ENCODE measurements at places on chromosomes 13 and 19. TPM values are rescaled to one million over a fixed set of nuclear protein-coding genes. Genes with fewer than 3 reads are reported as not detected.

Gene CYP4F8
- total RNA-seq = not detected

Gene ZNF177
- 0.46 TPM for total RNA-seq

Gene B3GNT3
- not detected for total RNA-seq

Gene CEACAM20
- total RNA-seq = not detected

Gene C5AR1
- total RNA-seq = 1.1 TPM

Gene CBARP
- total RNA-seq = 3.7 TPM

Gene MYO1F
- total RNA-seq = 47.4 TPM

- peaks cover 7% of the 10 kb centered on the region for H3K36me3 ChIP-seq
- DNase-seq = no peak
- H3K27me3 ChIP-seq = no peaks in the 10 kb centered on the region
Measured at GRCh38 chr13:45180713-45181601, 19.9 kb downstream of the KCTD4 start.

GRCh38 chr13:23571431-23571830 lies 1.2 kb downstream of the TNFRSF19 start:
- H3K4me1 ChIP-seq = peaks cover 4% of the 10 kb centered on the region
- no peaks in the 10 kb centered on the region for H3K36me3 ChIP-seq
- H3K27ac ChIP-seq = no peak overlapping the region
- DNase-seq = no peak
- H3K4me3 ChIP-seq = no peak overlapping the region

DNA sequence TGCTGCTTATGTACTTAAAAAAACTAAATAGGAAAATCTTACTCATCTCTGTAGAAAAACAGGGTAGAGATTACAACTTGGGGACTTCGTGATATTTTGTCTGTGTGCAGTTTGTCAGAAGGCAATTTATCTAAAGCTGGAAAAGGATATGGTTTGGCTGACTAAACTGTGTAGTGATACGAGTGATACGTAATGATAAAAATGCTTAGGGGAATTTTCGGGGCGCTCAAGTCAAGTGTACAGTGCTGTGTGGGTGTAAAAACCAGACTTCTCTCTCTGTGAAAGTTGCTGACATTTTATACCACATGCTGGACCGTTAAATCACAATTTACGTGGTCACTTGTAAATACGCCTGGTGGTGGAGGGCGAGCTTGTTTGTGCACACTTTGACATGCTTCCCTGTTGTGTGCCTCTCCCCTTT lies 221.7 kb downstream of the KCNRG start:
- H3K4me3 ChIP-seq = no peak overlapping the region
- H3K27ac ChIP-seq = peak overlapping the region; percentile 56
- peaks cover 32% of the 10 kb centered on the region for H3K27me3 ChIP-seq
- H3K36me3 ChIP-seq = no peaks in the 10 kb centered on the region
- peak; percentile 43 for DNase-seq
- H3K4me1 ChIP-seq = peaks cover 38% of the 10 kb centered on the region

GRCh38 chr19:32869369-32869965 lies at the start of gene SLC7A9:
Gene SLC7A9 (minus strand): TSS chr19:32869767. CDS start chr19:32868534, 1,233 bp downstream.
- H3K27ac ChIP-seq = no peak within 1 kb of the TSS
- no peak for DNase-seq
- peaks cover 5% of the 10 kb centered on the region for H3K4me1 ChIP-seq
- no peaks in the 10 kb centered on the region for H3K36me3 ChIP-seq
- no peak within 1 kb of the TSS for H3K4me3 ChIP-seq

DNA sequence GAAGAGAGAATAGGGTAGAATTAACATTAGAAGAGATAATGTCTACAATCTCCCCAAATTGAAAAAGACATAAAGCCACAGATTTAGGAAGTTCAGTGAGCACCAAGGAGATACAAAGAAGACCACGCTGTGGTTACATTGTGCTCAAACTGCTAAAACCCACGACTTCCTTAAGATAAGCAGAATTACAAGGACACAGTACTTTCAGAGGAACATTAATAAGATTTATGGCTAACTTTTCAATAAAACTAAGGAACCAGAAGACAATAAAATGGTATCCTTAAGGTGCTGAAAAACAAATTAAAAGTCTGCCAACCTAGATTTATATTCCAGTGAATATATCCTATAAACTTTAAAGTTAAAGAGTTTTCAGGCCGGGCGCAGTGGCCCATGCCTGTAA lies 7.4 kb upstream of the IL17D start:
- H3K36me3 ChIP-seq = no peaks in the 10 kb centered on the region
- no peak overlapping the region for H3K27ac ChIP-seq

Data from activated T-helper 2 cell treated with anti-CD3 and anti-CD28 coated beads, Interferon-gamma antibody, Interleukin-2, Interleukin-4, amounts not matched to agents 10 μg/mL and 5 μg/mL and 100 μg/mL, durations not matched to agents 14 hours and 24 hours and 36 hours (primary cell).